ENCODE measurements at places on chromosomes 13 and 19.

- no peaks in the 10 kb centered on the region for H3K4me1 ChIP-seq
- no peaks in the 10 kb centered on the region for H3K27me3 ChIP-seq
- H3K36me3 ChIP-seq, result no peaks in the 10 kb centered on the region
Observed at GRCh38 chr13:58300974-58301681, 669.6 kb downstream of the PCDH17 start.

DNA sequence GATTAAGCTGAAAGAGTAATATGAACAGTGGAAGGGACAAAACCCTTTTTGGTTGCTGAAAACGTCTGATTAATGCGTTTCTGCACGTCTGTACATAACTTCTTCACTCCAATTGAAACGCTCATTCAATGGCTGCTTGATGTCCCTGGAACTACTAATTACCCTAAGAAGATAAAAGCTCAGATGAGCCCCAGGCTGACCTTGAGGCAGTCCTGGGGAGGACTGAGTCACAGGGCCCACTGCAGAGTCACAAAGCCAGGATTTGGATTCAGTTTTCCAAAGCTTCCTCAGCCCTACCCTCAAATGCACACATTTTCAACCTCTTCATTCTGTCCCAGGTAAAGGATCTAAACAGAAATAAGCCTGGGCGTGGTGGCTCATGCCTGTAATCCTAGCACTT lies 75.0 kb upstream of the FLT1 start:
- peaks cover 1% of the 10 kb centered on the region for H3K4me1 ChIP-seq
- no peak overlapping the region for H3K4me3 ChIP-seq
- DNase-seq, result no peak

- H3K27me3 ChIP-seq, result no peaks in the 10 kb centered on the region
- peaks cover 4% of the 10 kb centered on the region for H3K4me1 ChIP-seq
- no peak overlapping the region for H3K4me3 ChIP-seq
- peak overlapping the region; percentile 1 for H3K27ac ChIP-seq
- H3K36me3 ChIP-seq, result no peaks in the 10 kb centered on the region
Observed at GRCh38 chr13:44293908-44294735, 79.5 kb upstream of the SERP2 start.

GRCh38 chr19:30047432-30047831 lies 105.4 kb downstream of the URI1 start:
- no peak overlapping the region for H3K4me3 ChIP-seq
- no peak for DNase-seq
- H3K4me1 ChIP-seq, result no peaks in the 10 kb centered on the region
- no peak overlapping the region for H3K27ac ChIP-seq

DNA sequence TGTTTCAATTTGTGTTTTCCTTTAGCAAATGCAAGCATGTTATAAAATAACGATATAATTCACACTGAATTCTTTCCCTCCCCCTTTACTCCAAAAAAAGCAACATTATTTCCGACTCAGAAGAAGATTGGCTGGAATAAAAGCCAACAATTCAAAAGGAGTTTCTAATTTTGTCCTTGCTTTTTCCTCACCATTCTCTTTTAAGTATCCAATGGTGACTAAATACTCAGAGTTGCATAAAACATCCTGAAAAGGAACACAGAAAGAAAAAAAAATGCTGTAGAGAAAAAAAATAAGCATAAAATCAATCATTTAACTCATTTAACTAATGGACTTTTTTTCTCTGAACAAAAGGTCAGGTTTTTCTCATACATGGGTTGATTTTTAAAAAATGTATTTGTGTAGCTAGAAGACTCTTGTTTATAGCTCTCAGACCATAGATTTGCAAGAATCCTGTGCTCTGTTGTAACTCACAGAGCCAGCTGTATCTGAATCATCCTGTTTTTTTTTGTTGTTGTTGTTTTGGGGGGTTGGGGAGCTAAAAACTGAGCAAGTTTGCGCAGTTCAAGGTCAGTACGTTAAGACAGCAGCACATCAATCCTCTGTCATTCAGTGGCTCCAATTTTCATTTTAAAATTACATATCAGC lies 108.1 kb downstream of the PCDH17 start:
- H3K4me3 ChIP-seq, result no peak overlapping the region
- H3K27me3 ChIP-seq, result no peaks in the 10 kb centered on the region
- H3K27ac ChIP-seq, result no peak overlapping the region

DNA sequence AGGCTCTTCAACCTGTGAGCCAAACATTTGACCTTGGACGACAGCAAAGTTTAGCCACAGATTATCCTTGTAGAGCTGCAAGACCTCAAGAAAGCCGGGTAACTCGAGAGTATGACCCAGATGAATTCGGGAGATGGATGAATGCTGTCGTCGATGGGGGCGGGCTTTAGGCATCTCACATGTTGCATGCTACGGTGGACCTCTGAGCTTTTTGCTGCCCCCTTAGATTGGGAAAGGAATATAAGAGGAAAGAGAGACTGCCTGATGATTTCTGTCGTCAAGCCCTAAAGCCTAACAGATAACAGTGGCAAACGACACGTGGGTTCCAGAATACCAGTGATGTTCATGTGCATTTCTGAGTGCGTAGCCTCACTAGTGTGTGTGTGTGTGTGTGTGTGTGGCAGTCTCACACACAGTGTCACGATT lies 730 bp upstream of the ABCC4 start:
- H3K27me3 ChIP-seq, result no peaks in the 10 kb centered on the region
- H3K27ac ChIP-seq, result peak overlapping the region; percentile 68
- peak overlapping the region; percentile 76 for H3K4me3 ChIP-seq

DNA sequence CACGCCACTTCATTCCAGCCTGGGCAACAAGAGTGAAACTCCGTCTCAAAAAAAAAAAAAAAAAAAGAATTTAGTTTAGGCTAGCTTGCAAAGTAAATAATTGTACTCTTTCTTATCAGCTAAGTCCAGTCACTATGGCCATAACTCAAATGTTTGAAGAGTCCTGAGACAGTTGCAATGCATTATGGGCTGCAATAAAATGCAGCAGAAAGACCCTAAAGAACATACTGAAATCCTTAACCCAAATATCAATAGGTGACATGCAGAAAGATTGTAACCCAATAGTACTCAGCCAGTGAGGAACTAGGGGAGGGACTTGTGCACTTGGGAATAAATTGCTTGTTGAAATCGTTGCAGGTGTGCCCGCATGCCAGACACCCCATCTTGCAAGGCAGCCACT lies 20.9 kb upstream of the FFAR2 start:
- no peak for DNase-seq
- H3K36me3 ChIP-seq, result no peaks in the 10 kb centered on the region
- no peak overlapping the region for H3K4me3 ChIP-seq

DNA sequence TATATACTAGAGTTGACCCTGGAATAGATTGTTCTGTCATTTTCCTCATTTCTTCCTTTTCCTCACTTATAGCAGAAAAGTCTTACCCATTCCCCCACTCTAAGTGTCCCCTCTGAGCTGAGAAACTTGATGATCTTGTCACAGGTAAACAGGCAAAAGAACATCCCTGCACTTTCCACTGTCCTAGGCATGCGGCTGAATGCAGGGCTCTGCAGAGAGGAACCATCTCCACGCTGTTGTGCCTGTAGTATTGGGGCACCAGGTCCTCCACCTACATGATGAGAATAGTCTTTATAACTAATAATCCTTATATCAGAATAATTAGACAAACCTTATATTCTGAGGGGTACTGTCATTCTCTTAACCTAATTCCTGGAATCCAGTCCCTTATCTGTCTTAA lies 211.3 kb downstream of the RBM26 start:
- H3K4me3 ChIP-seq, result no peak overlapping the region
- H3K4me1 ChIP-seq, result no peaks in the 10 kb centered on the region
- H3K27me3 ChIP-seq, result no peaks in the 10 kb centered on the region
- DNase-seq, result no peak

- H3K4me1 ChIP-seq, result no peaks in the 10 kb centered on the region
- no peak overlapping the region for H3K4me3 ChIP-seq
- H3K27ac ChIP-seq, result no peak overlapping the region
Observed at GRCh38 chr19:28012361-28012760, 1200.6 kb downstream of the UQCRFS1 start.

GRCh38 chr13:79988573-79988972 lies 352.4 kb downstream of the SPRY2 start:
- no peaks in the 10 kb centered on the region for H3K36me3 ChIP-seq
- DNase-seq, result peak; percentile 74
- peak overlapping the region; percentile 41 for H3K27ac ChIP-seq
- H3K4me1 ChIP-seq, result peaks cover 9% of the 10 kb centered on the region
- no peak overlapping the region for H3K4me3 ChIP-seq

GRCh38 chr13:94058821-94059360 lies 420.6 kb downstream of the DCT start:
- H3K36me3 ChIP-seq, result no peaks in the 10 kb centered on the region
- H3K27ac ChIP-seq, result no peak overlapping the region
- no peak overlapping the region for H3K4me3 ChIP-seq

- no peaks in the 10 kb centered on the region for H3K36me3 ChIP-seq
- no peaks in the 10 kb centered on the region for H3K4me1 ChIP-seq
- no peak for DNase-seq
- H3K27me3 ChIP-seq, result no peaks in the 10 kb centered on the region
Observed at GRCh38 chr19:9040131-9040530, 29.9 kb upstream of the MUC16 start.

- no peaks in the 10 kb centered on the region for H3K27me3 ChIP-seq
- DNase-seq, result peak; percentile 22
- no peaks in the 10 kb centered on the region for H3K4me1 ChIP-seq
Observed at GRCh38 chr13:83780227-83780626, 102.0 kb downstream of the SLITRK1 start.

- H3K4me3 ChIP-seq, result no peak overlapping the region
- DNase-seq, result no peak
- H3K36me3 ChIP-seq, result no peaks in the 10 kb centered on the region
Observed at GRCh38 chr19:27815985-27816384, 1397.0 kb downstream of the UQCRFS1 start.

DNA sequence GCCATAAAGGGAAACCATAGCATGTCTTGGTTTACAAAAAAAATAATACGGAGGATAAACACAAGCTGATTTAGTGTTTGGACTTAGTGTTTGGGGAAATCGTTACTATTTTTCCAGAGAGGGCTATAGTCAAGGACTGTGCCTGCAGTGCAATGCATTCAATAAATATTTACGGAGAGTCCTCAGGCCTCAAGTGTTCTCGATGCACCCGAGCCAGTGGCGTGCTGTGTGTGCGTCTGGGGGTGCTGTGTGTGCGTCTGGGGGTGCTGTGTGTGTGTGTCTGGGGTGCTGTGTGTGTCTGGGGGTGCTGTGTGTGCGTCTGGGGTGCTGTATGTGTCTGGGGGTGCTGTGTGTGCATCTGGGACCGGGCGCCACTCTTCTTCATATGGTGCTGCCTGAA lies 71.7 kb upstream of the GTF3A start:
- no peaks in the 10 kb centered on the region for H3K36me3 ChIP-seq
- no peaks in the 10 kb centered on the region for H3K27me3 ChIP-seq
- no peak overlapping the region for H3K27ac ChIP-seq
- no peak for DNase-seq
- no peaks in the 10 kb centered on the region for H3K4me1 ChIP-seq

DNA sequence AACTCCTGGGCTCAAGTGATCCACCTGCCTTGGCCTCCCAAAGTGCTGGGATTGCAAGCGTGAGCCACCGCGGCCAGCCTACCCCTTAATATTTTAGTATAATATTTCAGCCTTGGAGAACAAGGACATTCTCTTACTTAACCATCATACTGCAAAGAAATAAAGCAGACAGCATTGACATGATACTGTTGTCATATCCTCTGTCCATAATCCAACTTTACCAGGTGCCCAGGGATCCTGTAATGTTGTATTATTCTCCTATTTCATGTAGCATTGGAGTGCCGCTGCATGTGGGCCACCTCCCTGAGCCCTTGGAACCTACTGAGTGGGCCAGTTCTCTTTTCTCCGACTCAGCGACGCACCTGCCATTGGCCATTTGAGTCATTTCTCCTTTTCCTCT lies 21.4 kb upstream of the EHD2 start:
- H3K4me3 ChIP-seq, result no peak overlapping the region
- no peak for DNase-seq
- peaks cover 5% of the 10 kb centered on the region for H3K36me3 ChIP-seq
- H3K27ac ChIP-seq, result no peak overlapping the region
- no peaks in the 10 kb centered on the region for H3K4me1 ChIP-seq

DNA sequence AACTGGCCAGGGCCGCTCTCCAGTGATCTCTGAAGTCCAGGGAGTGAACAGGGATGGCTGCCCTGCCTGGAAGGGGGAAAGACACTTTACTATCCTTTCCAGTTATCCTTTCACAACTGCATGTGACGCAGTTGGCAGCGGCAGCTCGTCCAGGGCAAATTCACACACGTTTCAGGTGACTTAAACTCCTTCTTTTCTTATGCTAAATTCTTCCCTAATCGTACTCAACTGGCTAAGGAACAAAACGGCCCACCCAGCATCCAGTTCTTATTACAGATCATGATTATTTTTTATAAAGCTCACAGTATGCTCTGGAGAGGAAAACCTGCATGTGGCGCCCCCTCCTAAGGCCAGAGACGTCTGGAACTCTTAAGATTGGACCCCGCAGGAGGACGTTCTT lies 767.1 kb downstream of the UQCRFS1 start:
- no peak for DNase-seq
- H3K4me3 ChIP-seq, result no peak overlapping the region
- no peak overlapping the region for H3K27ac ChIP-seq
- no peaks in the 10 kb centered on the region for H3K4me1 ChIP-seq
- H3K36me3 ChIP-seq, result no peaks in the 10 kb centered on the region

DNA sequence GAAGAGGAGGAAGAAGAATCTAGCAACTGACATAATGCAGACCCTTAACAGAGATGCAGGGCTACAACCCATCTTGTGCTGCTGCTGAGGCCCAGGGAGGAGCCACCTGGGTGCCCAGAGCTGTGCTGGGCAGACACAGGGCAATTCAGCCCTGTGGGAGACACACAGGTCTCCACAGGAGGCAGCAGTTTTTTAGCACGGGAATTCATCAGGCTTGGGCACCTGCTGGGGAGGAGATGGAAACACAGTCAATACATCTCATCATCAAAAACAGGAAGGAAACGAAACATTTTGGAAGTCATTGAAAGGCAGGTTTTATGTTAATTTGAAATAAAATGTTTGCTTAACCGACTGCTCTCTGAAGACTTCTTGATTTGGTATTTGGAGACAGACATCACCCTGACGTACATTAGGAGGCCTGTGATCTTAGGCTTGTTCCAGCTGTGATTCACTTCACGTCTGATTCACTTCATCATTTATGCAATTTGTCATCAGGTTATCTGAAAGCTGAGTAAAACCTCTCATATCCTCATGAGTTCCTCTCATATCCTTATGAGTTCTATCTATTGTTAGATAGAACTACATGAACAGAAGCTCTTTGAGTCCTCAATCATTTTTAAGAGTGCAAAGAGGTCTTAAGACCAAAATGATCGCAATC lies 77.4 kb downstream of the CYSLTR2 start:
- no peaks in the 10 kb centered on the region for H3K36me3 ChIP-seq
- H3K4me3 ChIP-seq, result no peak overlapping the region
- no peaks in the 10 kb centered on the region for H3K4me1 ChIP-seq
- H3K27me3 ChIP-seq, result no peaks in the 10 kb centered on the region
- H3K27ac ChIP-seq, result no peak overlapping the region

GRCh38 chr19:38663156-38663651 lies 15.8 kb downstream of the ACTN4 start:
- no peak overlapping the region for H3K27ac ChIP-seq
- H3K4me3 ChIP-seq, result no peak overlapping the region
- peaks cover 52% of the 10 kb centered on the region for H3K4me1 ChIP-seq
- no peaks in the 10 kb centered on the region for H3K27me3 ChIP-seq
- H3K36me3 ChIP-seq, result peaks cover 5% of the 10 kb centered on the region
- no peak for DNase-seq

- no peaks in the 10 kb centered on the region for H3K27me3 ChIP-seq
- H3K4me3 ChIP-seq, result no peak overlapping the region
Observed at GRCh38 chr13:42497798-42498197, 76.2 kb upstream of the TNFSF11 start.

GRCh38 chr13:86918682-86919081 lies 752.5 kb upstream of the SLITRK5 start:
- H3K27ac ChIP-seq, result no peak overlapping the region
- no peak overlapping the region for H3K4me3 ChIP-seq
- no peaks in the 10 kb centered on the region for H3K4me1 ChIP-seq
- H3K27me3 ChIP-seq, result no peaks in the 10 kb centered on the region
- H3K36me3 ChIP-seq, result no peaks in the 10 kb centered on the region
- DNase-seq, result no peak

Data from fibroblast of lung (primary cell).